ENCODE measurements at places on chromosomes 4 and X. TPM values are rescaled to one million over a fixed set of nuclear protein-coding genes. Genes with fewer than 3 reads are reported as not detected.

Gene TMSB15C
- not detected for polyA plus RNA-seq

Gene SSX4
- polyA plus RNA-seq: not detected

Gene AFF2
- 6.3 TPM for polyA plus RNA-seq

Gene CPE
- polyA plus RNA-seq: 852 TPM

Gene SPANXB1
- polyA plus RNA-seq: not detected

Gene ADH7
- not detected for polyA plus RNA-seq

Gene F8A2
- polyA plus RNA-seq: not detected

Gene ZNF157
- 0.17 TPM for polyA plus RNA-seq

Gene ELK1
- 1.8 TPM for polyA plus RNA-seq

Gene BEX4
- 356 TPM for polyA plus RNA-seq

Gene CCKAR
- not detected for polyA plus RNA-seq

Gene TMEM154
- polyA plus RNA-seq: 0.06 TPM

Gene CTAG1A
- not detected for polyA plus RNA-seq

Gene RIPPLY1
- polyA plus RNA-seq: not detected

Gene UGT2B15
- polyA plus RNA-seq: not detected

Gene MND1
- polyA plus RNA-seq: not detected

Gene ITGB1BP2
- not detected for polyA plus RNA-seq

Gene SMIM20
- polyA plus RNA-seq: 161 TPM

Gene TMPRSS11D
- not detected for polyA plus RNA-seq

Gene SHROOM3
- 0.18 TPM for polyA plus RNA-seq

Gene GLRA2
- polyA plus RNA-seq: 0.97 TPM

Gene RBM47
- not detected for polyA plus RNA-seq

Gene MUC7
- polyA plus RNA-seq: not detected

Gene PNMA3
- polyA plus RNA-seq: 4.1 TPM

Gene FGF2
- 2.6 TPM for polyA plus RNA-seq

Gene SNCA
- 167 TPM for polyA plus RNA-seq

Gene XG
- not detected for polyA plus RNA-seq

Gene FGA
- not detected for polyA plus RNA-seq

Gene VCX
- polyA plus RNA-seq: not detected

Gene SHISA3
- polyA plus RNA-seq: not detected

Gene HGFAC
- polyA plus RNA-seq: not detected

Gene ASB11
- not detected for polyA plus RNA-seq

Gene GAGE13
- not detected for polyA plus RNA-seq

Measured in Purkinje cell (primary cell).